ENCODE measurements at places on chromosomes 2 and 18.

DNA sequence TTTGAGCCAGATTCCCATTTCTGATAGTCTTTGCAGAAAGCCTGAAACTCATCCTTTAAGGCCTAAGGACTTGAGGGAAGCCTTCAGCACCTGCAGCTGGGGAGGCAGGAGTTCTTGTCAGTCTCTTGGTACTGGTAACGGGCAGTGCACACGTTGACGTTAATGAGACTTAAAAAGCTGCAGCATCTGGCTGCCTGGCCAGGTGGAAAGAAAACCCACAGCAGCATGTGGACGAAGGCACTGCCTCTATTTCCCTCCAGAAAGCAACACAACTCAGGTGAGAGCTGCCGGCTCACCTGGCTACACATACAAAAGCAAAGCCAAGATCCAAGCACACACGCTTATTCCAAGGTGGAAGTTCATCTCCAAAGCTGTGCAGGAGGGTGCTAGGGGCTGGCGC is 178.8 kb downstream of the ANAPC1 start:
- no peak for DNase-seq

DNA sequence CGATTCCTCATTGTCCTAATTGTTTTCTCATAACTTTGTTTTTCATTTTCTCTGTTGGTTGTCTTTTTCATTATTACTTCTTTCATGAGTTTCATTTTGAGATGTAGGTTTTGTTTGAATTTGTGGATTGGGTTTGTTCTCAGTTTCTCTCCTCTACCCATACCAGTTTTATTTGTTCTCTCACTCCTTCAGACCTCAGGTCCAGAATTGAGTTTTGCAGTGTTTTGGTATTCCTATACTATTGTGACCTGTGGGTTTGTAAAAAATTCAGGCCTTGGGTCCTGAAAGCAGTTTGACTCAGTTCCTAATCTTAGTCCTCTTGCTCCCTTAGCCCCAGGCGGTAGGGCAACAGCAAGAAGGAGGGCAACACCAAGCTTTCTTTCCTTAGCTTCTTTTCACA is 28.3 kb upstream of the UBE2E3 start:
- DNase-seq = no peak

DNA sequence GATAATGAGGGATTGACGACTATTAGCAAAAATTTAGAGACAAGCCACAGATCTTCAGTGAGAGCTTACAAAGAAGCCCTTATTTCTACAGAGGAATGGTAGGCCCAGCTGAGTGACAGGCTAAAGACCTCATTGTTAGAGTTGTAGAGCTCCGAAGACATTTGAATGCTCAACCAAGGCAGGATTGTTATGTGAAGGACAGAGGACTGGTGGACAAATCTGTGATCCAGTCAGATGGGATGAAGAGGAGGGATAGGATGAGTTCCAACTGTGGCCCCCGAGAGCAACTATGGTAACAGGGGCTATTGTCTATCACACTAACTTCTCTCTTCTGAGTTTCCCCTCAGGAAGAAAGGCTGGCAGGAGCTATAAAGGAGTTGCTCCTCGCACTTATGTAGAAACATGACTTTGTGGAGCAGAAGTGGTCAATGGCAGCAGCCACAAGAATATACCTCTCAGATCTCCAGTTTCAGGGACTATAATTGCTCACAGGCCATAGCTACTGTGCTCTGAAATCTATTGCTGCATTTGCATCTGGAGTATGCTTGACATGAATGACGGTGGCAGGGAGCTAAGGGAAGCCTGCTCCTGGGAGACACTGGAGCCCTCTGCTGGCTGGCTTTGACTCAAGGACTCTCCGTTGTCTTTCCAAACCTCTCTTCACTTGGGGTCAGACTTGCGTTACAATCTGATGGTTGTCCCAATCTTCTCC is 50.3 kb upstream of the GREB1L start:
- peak; percentile 59 for DNase-seq

GRCh38 chr18:23503963-23504344 is 643 bp downstream of the RMC1 start:
- no peak for DNase-seq

GRCh38 chr2:13000664-13001363 is 284.1 kb downstream of the TRIB2 start:
- no peak for DNase-seq

- DNase-seq = no peak
Observed at GRCh38 chr2:24970483-24971285, 1.1 kb downstream of the DNAJC27 start.

GRCh38 chr2:41723526-41723925 is 324.3 kb upstream of the PKDCC start:
- no peak for DNase-seq

DNA sequence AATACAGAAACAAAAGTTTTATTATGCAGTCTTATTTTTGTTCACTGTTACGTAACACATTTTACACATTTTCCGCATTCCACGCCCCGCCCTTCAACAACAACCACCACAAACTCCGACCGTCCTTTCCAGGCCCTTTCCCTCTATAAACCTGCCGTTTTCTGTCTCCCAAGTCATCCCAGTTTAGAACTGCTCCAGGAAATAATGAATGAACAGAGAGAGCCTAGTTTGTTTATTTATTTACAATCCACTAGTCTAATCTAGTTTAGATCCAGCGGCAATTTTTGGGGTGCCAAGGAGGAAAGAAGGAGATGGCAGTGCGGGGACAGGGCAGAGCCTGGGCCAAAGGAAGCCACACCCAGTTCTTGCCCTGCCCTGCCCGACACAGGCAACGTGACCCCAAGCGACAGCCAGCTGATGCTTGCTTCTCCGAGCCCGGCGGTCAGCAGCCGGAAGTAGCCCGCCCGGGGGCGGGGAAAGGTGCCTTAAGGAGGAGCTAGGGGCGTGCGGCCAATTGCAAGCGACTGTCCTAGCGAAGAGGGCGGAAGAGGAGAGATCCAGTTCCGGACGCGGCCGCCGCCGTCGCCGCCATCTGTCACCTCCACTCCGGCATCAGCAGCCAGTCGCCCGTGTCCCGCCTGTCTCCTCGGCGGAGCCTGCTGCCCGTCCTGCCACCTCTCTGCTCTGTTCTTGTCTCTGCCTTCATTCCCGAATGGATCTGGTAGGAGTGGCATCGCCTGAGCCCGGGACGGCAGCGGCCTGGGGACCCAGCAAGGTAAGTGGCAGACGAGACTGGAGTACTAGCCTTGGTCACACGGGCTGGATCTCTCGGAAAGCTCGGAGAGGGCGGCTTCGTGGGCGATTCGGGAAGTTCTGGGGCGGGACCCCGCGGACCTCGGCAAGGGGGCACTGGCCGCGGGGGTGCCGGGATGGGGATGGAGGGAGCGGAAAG is at the start of gene RIOK3:
TSS of gene RIOK3 (plus strand) at position 560 of the 952 bp plus-strand sequence. CDS start at position 713, 153 bp downstream.
- DNase-seq = peak; percentile 96

DNA sequence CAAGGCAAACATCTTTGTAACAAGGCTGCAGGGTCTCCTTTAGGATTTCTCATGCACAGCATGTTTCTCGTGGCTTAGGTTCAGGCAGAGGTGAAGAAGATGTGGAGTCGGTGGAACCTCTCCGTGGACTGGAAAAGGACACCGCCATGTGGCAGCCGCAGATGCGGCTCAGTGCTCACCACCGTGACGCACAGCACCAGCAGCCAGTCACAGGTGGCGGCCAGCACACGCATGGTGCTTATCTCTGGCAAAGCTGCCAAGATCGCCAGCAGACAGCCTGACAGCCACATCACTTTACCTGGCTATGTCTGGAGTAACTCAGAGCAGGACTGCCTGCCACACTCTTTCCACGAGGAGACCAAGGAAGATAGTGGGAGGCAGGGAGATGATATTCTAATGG is 86.6 kb downstream of the PTH2R start:
- DNase-seq = peak; percentile 13

Data from NCI-H526 (cell line).